ENCODE measurements at places on chromosomes 5 and 9.
A peak's percentile ranks its signal among the peaks of the same experiment; 100 is the strongest.

DNA sequence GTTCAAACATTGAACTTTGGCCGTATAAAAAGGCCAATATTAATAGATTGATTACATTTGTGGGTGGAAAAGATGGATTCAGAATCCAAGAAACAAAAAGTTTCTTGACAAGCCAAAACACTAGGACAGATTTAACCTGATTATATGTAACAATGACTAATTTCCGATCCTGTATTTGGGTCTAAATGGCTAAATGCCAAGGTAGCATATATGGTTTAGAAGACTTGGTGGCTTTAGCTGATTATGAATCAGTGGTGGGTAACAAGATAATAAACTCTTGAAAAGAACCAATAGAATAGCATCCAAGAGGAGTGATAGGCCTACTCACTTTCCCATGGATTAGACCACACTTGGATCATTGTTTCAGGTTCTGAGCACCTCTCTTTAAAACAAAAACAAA, 21.8 kb upstream of the ANP32B start:
- DNase-seq: no peak

- no peak for DNase-seq
These were observed 20.3 kb downstream of the HSD17B3 start for GRCh38 chr9:96281641-96282040.

- no peak for DNase-seq
These were observed 617.0 kb upstream of the CDH18 start for GRCh38 chr5:20604992-20605391.

DNA sequence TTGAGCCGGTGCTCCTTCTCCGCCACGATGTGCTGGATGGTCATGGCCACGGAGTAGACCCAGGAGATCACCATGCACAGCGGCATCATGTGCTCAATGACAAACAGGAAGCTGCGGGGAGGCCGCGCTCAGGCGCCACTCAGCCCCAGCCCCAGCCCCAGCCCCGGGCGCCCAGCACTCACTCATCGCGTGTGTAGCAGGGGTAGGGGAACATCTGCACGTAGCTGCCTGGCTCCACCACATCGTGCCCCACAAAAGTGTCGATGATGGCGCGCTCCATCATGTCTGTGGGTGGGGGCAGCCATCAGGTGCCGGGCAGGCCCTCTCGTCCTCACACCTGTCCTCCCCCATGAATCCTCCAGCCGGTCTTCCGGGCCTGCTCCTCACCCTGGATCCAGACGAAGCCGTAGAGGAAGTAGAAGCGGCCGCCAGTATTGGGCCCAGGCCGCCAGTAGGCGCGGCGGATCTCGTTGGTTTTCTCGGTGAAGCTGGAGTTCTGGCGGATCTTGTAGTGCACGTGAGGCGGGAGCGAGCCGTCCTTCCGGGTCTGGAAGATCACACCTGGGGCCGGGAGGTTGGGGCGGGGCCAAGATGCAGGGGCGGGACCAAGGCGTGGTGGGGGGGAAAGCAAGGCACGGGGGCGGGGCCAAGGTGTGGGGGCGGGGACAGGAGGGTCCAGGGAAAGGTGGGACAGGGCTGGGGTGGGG, 10.1 kb downstream of the ABCA2 start:
- DNase-seq: no peak

DNA sequence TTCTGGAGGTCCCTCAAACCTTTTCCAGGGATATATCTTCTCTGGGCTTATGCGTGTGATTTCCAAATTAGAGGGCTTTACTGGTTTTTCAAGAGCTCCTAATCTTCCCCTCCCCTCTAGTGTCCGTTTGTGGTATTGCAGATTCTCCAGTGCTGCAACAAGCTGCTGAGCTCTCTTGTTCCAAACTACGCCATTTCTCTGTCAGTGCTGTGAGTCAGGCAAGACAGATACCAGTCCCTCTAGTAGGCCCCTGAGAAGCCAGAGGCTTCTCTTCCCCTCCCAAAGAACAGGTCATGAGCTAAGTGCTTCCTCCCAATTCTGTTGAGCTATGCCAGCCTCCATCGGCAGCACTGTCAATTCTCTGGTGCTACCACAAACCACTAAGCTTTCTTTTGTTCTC, 149.5 kb downstream of the FANCC start:
- DNase-seq: peak; percentile 47

GRCh38 chr9:136314056-136314416, 10.1 kb upstream of the CCDC187 start:
- DNase-seq: no peak

- peak; percentile 24 for DNase-seq
These were observed 4.6 kb upstream of the PHYHD1 start for GRCh38 chr9:128916204-128916603.

- DNase-seq: no peak
These were observed 74.0 kb upstream of the SLC30A5 start for GRCh38 chr5:69019668-69020375.

DNA sequence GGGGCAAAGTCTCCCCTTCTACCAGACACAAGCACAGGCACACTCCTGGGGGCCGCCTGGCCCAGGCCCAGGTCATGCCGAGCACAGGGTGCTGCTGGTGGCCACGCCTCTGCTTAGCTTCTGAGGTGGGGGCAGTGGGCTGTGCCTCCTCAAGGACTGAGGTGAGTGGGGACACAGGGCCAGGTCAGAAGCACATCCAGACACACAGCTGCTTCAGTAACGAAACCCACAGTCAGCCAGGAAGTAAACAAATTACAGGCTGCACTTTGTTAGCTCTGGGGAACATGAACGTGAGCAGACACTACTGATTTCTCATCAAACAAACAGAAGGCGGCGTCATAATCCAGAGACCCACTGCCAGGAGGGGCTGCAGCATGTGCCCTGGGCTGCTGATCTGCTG, 192.4 kb downstream of the HSPA4 start:
- no peak for DNase-seq

GRCh38 chr9:96871176-96871575, 16.9 kb upstream of the ZNF782 start:
- DNase-seq: no peak

- peak; percentile 39 for DNase-seq
These were observed 23.1 kb upstream of the NSMF start for GRCh38 chr9:137482094-137482781.

DNA sequence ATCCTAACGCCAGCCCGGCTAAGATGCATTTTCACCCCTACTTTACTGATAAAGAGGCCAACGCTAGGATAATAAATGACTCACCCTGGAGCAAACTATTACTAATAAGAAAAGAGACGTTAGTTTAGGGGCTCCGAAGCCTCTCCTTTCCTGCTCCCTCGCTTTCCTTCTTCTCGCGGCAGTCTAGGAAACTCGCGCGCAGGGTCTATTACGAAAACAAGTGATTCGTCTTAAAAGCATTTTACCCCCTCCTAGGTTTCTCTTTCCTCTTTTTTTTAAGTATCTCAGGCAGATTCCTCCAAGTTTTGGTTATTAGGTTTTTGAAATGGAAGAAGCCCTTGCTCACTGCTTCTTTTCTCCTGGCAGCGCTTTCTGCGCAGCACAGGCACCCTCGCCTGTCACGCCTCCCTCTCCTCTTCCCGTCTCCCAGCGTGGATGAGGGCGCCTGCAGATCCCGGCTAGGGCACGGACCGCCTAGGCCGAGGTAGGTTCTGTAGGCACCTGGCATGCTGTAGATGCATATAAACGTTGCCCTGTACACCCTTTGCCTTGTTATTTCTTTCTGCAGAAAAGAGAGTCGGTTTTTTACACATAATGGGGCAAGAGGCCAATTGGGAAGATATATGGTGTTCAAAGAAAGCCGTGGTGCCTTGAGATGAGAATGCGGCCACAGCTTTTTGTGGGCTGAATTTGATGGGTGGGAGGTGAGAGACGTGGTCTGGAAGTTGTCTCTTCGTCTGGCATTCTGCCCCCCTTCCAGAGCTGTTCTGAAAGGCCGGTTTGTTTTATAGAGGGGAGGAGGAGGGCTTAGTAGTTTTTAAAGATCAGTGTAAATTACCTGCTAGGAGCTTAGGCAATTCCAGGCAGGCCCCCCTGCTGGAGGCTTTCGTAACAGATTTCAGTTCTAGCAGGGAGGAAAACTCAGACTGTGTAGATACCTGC, 983 bp downstream of the GCNT1 start:
- DNase-seq: no peak

GRCh38 chr5:95241161-95241560, 43.7 kb downstream of the MCTP1 start:
- no peak for DNase-seq

- no peak for DNase-seq
These were observed 29.5 kb upstream of the PTPDC1 start for GRCh38 chr9:94054716-94055115.

DNA sequence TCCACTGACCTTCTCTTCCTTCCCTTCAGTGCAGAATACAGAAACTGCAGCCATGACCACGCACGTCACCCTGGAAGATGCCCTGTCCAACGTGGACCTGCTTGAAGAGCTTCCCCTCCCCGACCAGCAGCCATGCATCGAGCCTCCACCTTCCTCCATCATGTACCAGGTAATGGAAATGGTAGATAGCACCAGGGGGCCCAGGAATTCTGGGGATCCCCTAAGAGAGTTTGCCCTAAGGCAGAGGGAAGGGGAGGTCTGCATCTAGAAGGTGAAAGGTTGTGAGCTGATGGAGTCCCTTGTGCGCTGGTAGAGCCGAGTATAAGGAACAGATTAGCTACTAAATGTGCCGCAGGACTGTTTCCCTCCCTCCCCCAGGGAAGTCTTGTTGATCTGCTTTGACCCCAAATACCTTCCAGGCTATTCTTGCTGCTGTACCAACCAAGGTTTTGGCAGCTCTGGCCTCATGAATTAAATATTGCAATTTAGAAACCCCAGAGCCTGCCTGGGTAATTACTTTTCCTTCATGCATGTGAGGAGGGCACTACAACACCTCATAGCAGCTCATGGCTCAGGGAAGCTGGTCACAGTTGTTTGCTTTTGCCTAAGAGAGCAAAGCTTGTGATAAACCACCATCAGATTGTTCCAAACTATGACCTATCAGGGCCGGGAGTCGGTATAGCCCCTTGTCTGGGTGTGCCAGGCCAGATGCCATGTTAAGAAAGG, 19.6 kb downstream of the CYFIP2 start:
- DNase-seq: no peak
